ENCODE measurements at places on chromosomes 2 and 18.

DNA sequence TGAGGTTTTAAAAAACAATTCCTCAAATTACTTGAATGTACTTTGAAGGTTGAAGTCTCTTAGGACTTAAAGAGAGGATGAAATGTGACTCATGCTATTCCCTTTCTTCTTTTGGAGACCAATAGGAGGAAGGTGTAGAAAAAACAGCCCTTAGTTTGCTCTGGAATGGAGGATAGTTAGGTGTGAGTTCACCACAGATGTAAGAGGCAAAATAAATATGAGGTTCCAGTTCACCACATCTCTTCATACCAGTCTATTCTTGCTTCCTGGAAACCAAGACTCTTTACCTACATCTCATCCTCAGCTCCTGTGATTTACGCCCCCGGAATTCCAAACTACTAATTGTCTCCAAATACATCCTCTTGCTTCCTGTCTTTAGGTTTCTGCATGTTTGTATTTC, 77.5 kb upstream of the TTC21B start:
- DNase-seq, result no peak

- DNase-seq, result no peak
Observed at GRCh38 chr2:23666980-23667357, 260.0 kb downstream of the ATAD2B start.

GRCh38 chr2:224724331-224724730, 8.2 kb upstream of the CCDC195 start:
- DNase-seq, result no peak

DNA sequence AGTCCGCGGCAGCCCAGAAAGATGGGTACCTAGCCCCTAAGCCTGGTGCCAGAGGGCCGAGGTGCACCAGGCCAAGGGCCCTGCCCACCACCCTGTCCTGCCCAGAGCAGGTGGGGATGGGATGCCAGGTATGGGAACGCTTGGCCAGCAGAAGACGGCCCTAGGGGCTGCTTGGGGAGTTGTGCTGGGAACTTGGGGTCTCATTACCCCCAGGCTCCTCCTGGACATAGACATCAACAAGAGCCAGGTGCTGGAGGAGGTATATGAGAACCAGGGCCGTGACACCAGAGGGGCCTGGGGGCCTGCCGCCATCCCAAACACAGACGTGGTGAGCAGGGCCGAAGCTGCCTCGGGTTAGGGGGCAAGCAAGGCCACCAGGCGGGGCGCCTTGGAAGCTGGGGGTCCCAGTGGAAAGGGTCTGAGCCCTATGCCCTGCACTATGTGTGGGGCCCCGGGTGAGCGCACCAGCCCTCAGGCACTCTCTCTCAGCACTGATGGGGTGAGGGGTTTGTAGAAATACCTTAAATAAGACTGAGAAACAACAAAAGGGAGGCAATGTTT, 46.9 kb downstream of the FER1L5 start:
- DNase-seq, result no peak

DNA sequence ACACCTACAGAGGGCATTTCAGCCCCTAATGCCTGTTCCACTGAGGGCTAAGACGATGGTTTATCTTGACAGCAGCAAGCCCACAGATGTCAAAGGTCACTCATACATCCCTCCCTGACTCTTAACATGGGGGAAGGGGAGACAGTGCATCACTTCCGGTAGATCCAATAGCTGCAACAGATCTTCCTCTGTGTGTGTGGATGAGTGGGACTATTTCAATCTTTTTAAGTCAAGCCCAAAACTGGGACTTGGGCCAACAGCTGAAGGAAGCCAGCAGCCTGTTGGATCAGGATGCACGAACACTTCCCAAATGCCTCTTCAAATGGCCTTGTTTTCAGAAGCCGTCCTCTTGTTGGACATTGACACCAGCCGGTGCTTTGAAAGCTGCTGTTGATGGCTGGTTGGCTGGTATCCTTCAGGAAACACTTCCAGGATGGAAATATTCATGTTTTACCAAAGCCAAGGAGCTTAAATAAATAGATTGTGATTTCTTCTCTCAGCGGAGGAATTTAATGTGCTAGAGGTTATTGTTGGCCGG, 59.2 kb downstream of the IL1R2 start:
- no peak for DNase-seq

DNA sequence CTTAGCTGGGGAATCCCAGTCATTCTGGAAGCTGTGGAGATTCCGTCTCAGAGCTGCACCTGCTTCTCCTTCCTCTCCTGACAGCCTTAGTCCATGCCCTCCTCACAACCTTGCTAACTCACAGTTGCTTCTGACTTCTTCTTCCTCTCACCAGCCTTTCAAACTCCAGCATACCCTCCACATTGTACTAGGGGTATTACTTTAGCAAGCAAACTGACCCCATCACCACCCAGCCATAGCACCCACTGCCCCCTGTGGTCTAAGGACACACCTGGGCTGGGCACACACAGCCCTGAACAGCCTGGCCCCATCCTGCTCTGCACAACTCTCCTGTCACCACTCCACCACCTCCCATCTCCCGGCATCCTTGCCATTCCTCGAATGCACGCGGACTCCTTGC, 208.2 kb downstream of the FBXO15 start:
- DNase-seq, result no peak

GRCh38 chr18:72866442-72866900, 1.3 kb downstream of the NETO1 start:
- DNase-seq, result no peak

GRCh38 chr2:171287611-171288010, 126.9 kb upstream of the TLK1 start:
- no peak for DNase-seq

All from activated naive CD4-positive, alpha-beta T cell (primary cell).